Breast epithelium (tissue), 4 donors: ENCODE measurements at places on chromosomes 2 and 18. TPM values are rescaled to one million over a fixed set of nuclear protein-coding genes. Genes with fewer than 3 reads are reported as not detected.

The MBD5 gene
- 63.8 TPM for total RNA-seq

DNA sequence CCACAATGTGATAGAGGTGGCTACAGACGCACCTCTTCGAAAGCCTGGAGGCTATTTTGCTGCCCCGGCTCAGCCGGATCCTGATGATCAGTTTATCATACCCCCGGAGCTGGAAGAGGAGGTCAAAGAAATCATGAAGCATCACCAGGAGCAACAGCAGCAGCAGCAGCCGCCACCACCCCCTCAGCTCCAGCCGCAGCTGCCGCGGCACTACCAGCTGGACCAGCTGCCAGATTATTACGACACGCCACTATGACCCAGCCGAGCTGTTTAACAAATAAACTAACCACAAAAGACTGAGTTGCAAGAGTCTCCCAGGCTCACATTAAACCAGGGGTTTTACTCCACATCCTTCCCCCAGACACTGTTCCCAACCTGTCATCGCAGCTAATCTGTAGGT lies 263.8 kb downstream of the PHLPP1 start:
- H3K4me1 ChIP-seq: peaks cover 6% of the 10 kb centered on the region
- H3K27me3 ChIP-seq: no peaks in the 10 kb centered on the region
- H3K4me3 ChIP-seq: no peak overlapping the region
- no peak overlapping the region for H3K27ac ChIP-seq
- peak; percentile 73 for DNase-seq

- H3K36me3 ChIP-seq: no peaks in the 10 kb centered on the region
- H3K27me3 ChIP-seq: no peaks in the 10 kb centered on the region
- H3K27ac ChIP-seq: peak overlapping the region; percentile 81
- no peak for DNase-seq
These were observed 713 bp downstream of the ATOH8 start for GRCh38 chr2:85754313-85755095.

- H3K4me3 ChIP-seq: no peak overlapping the region
- H3K4me1 ChIP-seq: no peaks in the 10 kb centered on the region
- H3K27ac ChIP-seq: no peak overlapping the region
These were observed 5.6 kb upstream of the HS6ST1 start for GRCh38 chr2:128324008-128324896.

GRCh38 chr2:238239543-238239862 lies 335 bp downstream of the HES6 start:
- peak overlapping the region; percentile 92 for H3K4me3 ChIP-seq
- no peaks in the 10 kb centered on the region for H3K36me3 ChIP-seq
- peaks cover 6% of the 10 kb centered on the region for H3K4me1 ChIP-seq
- peak; percentile 51 for DNase-seq
- peak overlapping the region; percentile 9 for H3K27ac ChIP-seq

- H3K4me1 ChIP-seq: no peaks in the 10 kb centered on the region
- H3K27ac ChIP-seq: peak overlapping the region; percentile 25
- H3K4me3 ChIP-seq: no peak overlapping the region
- H3K27me3 ChIP-seq: no peaks in the 10 kb centered on the region
These were observed 123.3 kb downstream of the FHOD3 start for GRCh38 chr18:36420826-36421225.

The GALR1 gene
- total RNA-seq: under 0.01 TPM

DNA sequence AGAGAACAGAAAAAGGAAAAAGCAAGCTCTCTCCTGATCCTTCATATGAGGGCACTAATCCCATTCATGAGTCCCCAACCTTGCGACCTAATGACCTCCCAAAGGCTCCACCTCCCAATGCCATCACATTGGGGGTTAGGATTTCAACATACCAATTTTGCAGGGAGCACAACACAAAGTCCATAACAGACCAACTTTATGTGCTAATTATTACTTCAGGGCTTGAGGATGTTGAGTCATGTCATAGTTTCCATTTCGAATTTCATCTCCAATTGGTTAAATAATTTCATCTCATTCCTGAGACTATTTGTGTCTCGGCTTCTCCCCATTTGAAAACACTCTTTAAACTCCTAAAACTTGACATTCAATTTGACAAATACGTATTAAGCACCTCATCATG lies 69.9 kb upstream of the KLF7 start:
- no peaks in the 10 kb centered on the region for H3K36me3 ChIP-seq
- DNase-seq: no peak
- H3K27me3 ChIP-seq: no peaks in the 10 kb centered on the region
- H3K4me3 ChIP-seq: no peak overlapping the region

The ANKRD29 gene
- 9.9 TPM for total RNA-seq

DNA sequence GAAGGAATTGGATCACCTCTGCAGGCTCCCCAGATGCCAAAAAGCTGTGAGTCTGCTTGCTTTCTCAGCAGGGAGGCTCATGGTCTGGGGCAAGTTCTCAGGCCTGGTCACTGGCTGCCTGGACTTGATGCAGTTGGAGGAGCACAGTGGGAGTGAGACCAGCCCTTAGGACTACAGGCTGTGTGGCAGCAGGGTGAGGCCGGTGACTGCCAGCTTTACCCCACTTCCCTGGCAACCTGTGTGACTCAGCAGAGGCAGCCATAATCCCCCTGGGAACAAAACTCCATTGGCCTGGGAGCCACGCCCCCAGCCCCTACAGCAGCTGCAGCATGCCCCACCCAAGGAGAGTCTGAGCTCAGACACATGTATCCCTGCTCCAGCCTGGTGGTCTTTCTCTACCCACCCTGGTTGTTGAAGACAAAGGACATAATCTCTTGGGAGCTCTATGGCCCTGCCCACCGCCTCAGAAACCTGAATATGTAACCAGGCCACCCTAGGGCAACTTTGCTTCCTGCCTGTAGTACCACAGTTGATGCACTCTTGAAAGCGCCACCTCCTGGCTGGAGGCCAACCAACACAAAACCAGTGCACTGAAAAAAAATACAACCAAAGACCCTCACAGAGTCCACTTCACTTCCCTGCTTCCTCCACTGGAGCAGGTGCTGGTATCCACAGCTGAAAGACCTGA lies 106.8 kb upstream of the SPATS2L start:
- H3K4me1 ChIP-seq: no peaks in the 10 kb centered on the region
- no peak overlapping the region for H3K4me3 ChIP-seq
- H3K27me3 ChIP-seq: no peaks in the 10 kb centered on the region
- no peak overlapping the region for H3K27ac ChIP-seq

The SERPINB5 gene
- total RNA-seq: 17.4 TPM

The BCL2 gene
- total RNA-seq: 43.6 TPM

- no peaks in the 10 kb centered on the region for H3K36me3 ChIP-seq
- no peak overlapping the region for H3K27ac ChIP-seq
- H3K27me3 ChIP-seq: no peaks in the 10 kb centered on the region
These were observed 1.5 kb downstream of the STRADB start for GRCh38 chr2:201452922-201453643.
